ENCODE measurements at places on chromosomes 16 and 17. TPM values are rescaled to one million over a fixed set of nuclear protein-coding genes. Genes with fewer than 3 reads are reported as not detected.

The WWP2 gene
- 61.6 TPM for total RNA-seq

The IKZF3 gene
- 37.9 TPM for total RNA-seq

DNA sequence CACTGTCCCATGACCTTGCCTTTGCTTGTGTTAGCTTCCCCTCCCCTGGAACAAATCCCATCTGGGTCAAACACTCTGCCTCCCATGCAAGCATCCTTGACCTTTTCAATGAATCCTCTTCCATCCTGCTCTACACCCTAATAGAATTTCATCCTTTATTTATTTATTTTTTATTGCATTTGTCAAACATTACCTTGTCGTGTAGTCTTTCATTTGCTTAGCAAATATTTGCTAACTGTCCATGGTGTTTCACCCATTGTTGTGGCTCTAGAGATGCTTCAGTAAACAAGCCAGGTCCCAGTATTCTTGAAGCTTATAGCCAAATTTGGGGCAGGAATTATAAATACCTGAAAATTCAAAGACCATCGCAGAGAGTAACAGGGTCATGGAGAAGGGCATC lies 51.0 kb upstream of the MRTFB start:
- H3K27me3 ChIP-seq = peaks cover 2% of the 10 kb centered on the region
- no peak for DNase-seq
- H3K36me3 ChIP-seq = no peaks in the 10 kb centered on the region
- H3K4me1 ChIP-seq = no peaks in the 10 kb centered on the region
- H3K4me3 ChIP-seq = no peak overlapping the region

DNA sequence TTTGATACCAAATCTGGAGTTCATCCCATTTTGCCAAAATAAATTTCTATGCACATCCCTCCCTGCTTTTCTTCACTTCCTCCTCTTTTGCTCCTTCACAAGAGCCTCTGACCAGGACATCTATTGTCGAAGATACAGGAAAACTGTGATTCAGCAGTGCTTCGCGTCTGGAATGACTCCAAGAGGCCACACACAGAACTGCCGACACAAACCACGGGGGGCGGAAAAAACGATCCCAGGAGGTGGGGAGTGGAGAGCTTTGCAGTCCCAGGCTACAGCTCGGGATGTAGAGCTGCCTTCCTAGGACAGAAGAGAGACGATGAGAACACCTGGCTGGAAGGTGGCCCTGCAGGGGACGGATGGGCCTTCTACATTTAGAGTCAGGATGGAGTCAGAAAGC lies 102.8 kb downstream of the XYLT1 start:
- H3K27me3 ChIP-seq = no peaks in the 10 kb centered on the region
- H3K36me3 ChIP-seq = peaks cover 39% of the 10 kb centered on the region
- DNase-seq = no peak
- peaks cover 95% of the 10 kb centered on the region for H3K4me1 ChIP-seq
- peak overlapping the region; percentile 99 for H3K27ac ChIP-seq

- no peak overlapping the region for H3K27ac ChIP-seq
- H3K4me1 ChIP-seq = no peaks in the 10 kb centered on the region
- DNase-seq = no peak
- no peak overlapping the region for H3K4me3 ChIP-seq
- H3K27me3 ChIP-seq = no peaks in the 10 kb centered on the region
Observed at GRCh38 chr16:13453325-13453724, 466.6 kb upstream of the ERCC4 start.

The C17orf107 gene
- total RNA-seq = 0.98 TPM

The AATK gene
- 1.8 TPM for total RNA-seq

DNA sequence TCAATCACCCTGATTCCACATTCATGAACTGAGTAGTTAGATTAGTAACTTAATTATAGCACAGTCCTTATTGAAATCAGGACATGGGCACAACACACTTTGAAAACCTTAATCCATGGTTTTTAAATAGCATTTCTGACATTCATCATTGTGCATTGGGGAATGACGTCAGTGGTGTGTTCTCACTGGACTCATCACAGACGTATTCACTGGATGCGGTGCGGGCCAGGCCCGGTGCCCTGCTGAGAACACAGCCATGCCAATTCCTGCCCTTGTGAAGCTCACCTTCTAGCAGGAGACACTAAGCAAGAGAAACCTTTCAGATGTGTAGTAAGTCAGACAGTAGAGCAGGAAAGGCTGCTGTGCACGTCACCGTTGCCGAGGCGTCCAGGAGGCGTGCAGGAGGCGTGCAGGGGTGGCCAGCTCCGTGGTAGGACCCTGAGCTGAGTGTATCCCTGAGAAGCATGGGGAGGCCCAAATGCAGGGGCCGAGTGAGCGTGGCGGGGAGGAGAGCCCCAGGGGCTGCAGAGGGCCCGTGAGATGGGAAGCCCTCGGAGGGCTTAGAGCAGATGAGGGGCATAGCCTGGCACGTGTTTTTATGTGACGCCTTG lies 12.9 kb downstream of the BANP start:
- no peak overlapping the region for H3K4me3 ChIP-seq
- peaks cover 4% of the 10 kb centered on the region for H3K36me3 ChIP-seq

The CTRB2 gene
- not detected for total RNA-seq

DNA sequence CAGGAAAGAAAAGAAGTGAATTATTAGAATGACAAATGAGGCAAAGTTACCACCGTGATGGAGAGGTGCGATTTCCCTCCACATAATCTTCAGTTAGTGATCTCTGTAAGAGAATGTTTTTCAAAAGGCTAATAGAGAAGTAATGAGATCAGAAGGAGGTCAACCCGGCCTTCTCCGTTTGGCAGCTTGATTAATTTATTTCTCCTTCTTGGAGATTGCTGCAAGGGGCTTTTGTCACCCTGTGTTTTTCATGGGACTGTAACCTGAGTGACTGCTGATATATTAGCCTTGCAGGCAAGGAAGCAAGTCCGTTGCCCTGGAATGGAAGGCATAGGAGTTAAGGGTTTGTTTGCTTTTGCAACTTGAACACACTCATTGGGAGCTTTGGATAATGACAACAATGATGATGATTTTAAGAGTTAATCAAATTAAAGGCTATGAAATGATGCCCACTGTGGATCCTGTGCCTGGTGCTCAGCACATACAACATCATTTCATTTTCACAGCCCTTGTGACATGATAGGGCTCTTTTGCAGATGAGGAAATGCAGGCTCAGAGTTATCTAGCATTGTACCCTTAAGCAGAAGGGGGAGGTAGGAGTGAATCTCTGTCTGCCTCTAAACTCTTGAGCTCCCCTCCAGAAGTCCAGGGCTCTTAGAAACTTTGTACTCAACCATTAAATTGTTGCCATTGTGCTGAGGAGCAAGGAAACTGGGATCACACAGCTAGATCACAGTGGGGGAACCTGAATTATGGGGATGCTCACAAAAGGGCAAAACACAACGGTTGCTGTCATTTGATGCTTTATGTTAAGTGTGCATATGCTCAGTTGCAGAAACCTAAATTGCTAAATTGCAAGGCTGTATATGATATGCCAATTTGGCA lies 226.3 kb downstream of the WWOX start:
- no peaks in the 10 kb centered on the region for H3K27me3 ChIP-seq
- H3K27ac ChIP-seq = no peak overlapping the region
- no peaks in the 10 kb centered on the region for H3K4me1 ChIP-seq
- no peaks in the 10 kb centered on the region for H3K36me3 ChIP-seq

The ZPBP2 gene
- total RNA-seq = not detected

The ZFP90 gene
- 35.2 TPM for total RNA-seq

DNA sequence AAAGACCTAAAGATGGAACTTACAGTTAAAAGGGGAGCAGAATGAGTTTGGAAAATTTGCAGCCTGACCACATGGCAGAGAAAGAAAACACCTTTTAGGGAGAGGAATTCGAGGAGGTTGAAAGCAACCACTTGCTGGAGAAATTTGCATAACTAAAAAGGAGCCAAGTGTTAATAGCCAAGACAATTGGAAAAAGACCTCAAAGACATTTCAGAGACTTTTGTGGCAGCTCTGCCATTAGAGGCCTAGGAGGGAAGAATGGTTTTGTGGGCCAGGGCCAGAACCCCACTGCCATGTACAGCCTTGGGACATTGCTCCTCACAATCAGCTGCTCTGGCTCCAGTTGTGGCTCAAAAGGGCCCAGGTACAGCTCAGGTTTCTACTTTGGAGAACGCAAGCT lies 338.5 kb downstream of the UTP18 start:
- H3K4me3 ChIP-seq = no peak overlapping the region
- no peaks in the 10 kb centered on the region for H3K4me1 ChIP-seq
- H3K27me3 ChIP-seq = no peaks in the 10 kb centered on the region
- DNase-seq = no peak

- H3K36me3 ChIP-seq = peaks cover 35% of the 10 kb centered on the region
- peaks cover 45% of the 10 kb centered on the region for H3K4me1 ChIP-seq
- H3K27me3 ChIP-seq = peaks cover 18% of the 10 kb centered on the region
- peak; percentile 53 for DNase-seq
- H3K27ac ChIP-seq = peak overlapping the region; percentile 53
Observed at GRCh38 chr16:84648595-84649510, 542 bp downstream of the KLHL36 start.

The TBC1D3H gene
- not detected for total RNA-seq

- no peaks in the 10 kb centered on the region for H3K36me3 ChIP-seq
- H3K27ac ChIP-seq = no peak overlapping the region
- no peak overlapping the region for H3K4me3 ChIP-seq
Observed at GRCh38 chr16:61005952-61006351, 1030.3 kb downstream of the CDH8 start.

GRCh38 chr16:105521-105920 lies 27.5 kb downstream of the MPG start:
- no peak overlapping the region for H3K4me3 ChIP-seq
- H3K4me1 ChIP-seq = no peaks in the 10 kb centered on the region
- H3K36me3 ChIP-seq = peaks cover 6% of the 10 kb centered on the region
- H3K27ac ChIP-seq = no peak overlapping the region
- no peak for DNase-seq

GRCh38 chr17:35084987-35085386 lies 21.5 kb upstream of the RFFL start:
- H3K27ac ChIP-seq = peak overlapping the region; percentile 60
- DNase-seq = no peak
- H3K4me1 ChIP-seq = peaks cover 82% of the 10 kb centered on the region
- peaks cover 9% of the 10 kb centered on the region for H3K36me3 ChIP-seq

The PRAC1 gene
- not detected for total RNA-seq

The MYOCD gene
- total RNA-seq = not detected

GRCh38 chr16:11356573-11357331 lies 11.5 kb downstream of the RMI2 start:
- no peak overlapping the region for H3K4me3 ChIP-seq
- no peak overlapping the region for H3K27ac ChIP-seq

DNA sequence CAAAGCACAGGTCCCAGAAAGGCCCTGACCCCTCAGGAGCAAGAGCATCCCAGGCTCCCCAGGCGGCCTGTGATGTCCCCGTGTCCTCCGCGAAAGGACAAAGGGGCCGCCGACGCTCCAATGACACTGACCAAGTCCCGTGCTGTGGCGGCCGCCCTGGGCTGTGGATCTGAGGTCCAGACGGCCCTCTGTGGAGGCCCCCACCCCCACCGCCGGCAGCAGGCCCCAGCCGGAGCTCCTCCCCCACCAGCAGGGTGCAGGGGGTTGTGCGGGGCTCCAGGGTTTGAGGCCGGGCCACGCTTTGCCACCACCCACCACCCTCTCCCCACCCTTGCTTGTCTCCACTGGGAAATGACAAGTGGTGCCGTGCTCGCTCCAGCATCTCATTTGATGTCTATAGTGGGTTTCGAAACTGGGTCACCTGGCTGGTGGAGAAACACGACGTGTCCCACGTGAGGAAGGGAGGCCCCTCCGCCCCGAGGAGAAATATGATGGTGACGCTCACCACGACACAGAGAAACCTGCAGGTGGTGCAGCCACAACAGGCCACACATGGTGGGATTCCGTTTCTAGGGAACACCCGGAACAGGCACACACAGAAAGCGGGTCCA lies 31.2 kb upstream of the ZNF469 start:
- H3K27ac ChIP-seq = no peak overlapping the region
- no peaks in the 10 kb centered on the region for H3K27me3 ChIP-seq
- H3K36me3 ChIP-seq = no peaks in the 10 kb centered on the region
- peaks cover 8% of the 10 kb centered on the region for H3K4me1 ChIP-seq

The HOXB6 gene
- total RNA-seq = 0.60 TPM

- H3K36me3 ChIP-seq = peaks cover 21% of the 10 kb centered on the region
- H3K4me1 ChIP-seq = no peaks in the 10 kb centered on the region
- DNase-seq = no peak
- H3K27ac ChIP-seq = no peak overlapping the region
Observed at GRCh38 chr16:23464196-23464595, 11.2 kb upstream of the COG7 start.

The MYH8 gene
- total RNA-seq = not detected

The CD68 gene
- 34.5 TPM for total RNA-seq

GRCh38 chr17:18318771-18319450 lies 3.8 kb downstream of the SMCR8 start:
- peaks cover 54% of the 10 kb centered on the region for H3K4me1 ChIP-seq
- H3K27ac ChIP-seq = no peak overlapping the region
- H3K4me3 ChIP-seq = peak overlapping the region; percentile 5

The PRR15L gene
- total RNA-seq = not detected

DNA sequence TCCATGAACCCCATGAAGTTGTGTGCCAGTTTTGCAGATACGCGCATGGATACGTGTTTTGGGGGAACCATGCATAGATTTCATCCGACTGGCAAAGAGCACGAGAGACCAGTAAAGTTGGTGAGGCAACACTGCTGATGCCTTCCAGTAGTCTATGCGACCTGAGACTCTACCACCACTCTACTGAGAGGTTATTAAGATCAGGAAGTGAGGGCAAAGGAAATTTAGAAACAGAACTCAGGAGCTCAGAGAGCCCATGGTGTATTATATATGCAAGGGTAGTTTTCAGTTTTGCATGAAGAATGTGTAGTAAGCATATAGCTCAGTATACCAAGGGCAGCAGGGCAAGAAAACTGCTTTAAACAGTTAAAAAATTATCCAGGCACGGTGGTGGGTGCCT lies 4.2 kb downstream of the SLX4 start:
- peaks cover 40% of the 10 kb centered on the region for H3K36me3 ChIP-seq
- no peak overlapping the region for H3K27ac ChIP-seq
- H3K27me3 ChIP-seq = no peaks in the 10 kb centered on the region

- H3K36me3 ChIP-seq = peaks cover 2% of the 10 kb centered on the region
- no peak for DNase-seq
- peaks cover 3% of the 10 kb centered on the region for H3K4me1 ChIP-seq
- H3K27ac ChIP-seq = no peak overlapping the region
- H3K27me3 ChIP-seq = no peaks in the 10 kb centered on the region
- no peak overlapping the region for H3K4me3 ChIP-seq
Observed at GRCh38 chr16:85909932-85910853, 11.2 kb downstream of the IRF8 start.

DNA sequence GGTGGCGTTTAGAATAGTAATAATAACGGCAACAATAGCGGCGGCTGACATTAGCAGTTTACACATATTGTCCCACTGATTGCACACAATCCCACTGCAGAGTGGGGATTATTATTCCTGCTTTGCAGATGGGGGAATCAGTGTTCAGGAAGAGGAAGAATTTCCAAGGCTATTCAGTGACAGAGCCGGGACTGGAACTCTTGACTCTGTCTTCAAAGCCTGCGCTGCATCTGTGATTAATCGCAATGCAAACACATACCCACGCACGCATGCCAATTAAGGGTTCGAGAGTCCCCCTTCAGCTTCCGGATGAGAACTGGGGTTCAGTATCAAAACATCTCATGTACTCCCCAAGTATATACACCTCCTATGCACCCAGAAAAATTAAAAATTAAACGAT lies 29.2 kb downstream of the TMEM186 start:
- no peaks in the 10 kb centered on the region for H3K4me1 ChIP-seq
- H3K4me3 ChIP-seq = no peak overlapping the region
- no peaks in the 10 kb centered on the region for H3K27me3 ChIP-seq
- H3K27ac ChIP-seq = no peak overlapping the region
- no peaks in the 10 kb centered on the region for H3K36me3 ChIP-seq

GRCh38 chr16:65176603-65177002 lies 54.7 kb upstream of the CDH11 start:
- no peaks in the 10 kb centered on the region for H3K4me1 ChIP-seq
- no peaks in the 10 kb centered on the region for H3K27me3 ChIP-seq

The PPM1D gene
- 18.8 TPM for total RNA-seq

Data from activated CD4-positive, alpha-beta memory T cell treated with anti-CD3 and anti-CD28 coated beads, Interleukin-2, amount 10 ng/mL, durations not matched to agents 7 days and 5 days (primary cell).